A549 (cell line): ENCODE measurements at places on chromosomes 2 and 18.

DNA sequence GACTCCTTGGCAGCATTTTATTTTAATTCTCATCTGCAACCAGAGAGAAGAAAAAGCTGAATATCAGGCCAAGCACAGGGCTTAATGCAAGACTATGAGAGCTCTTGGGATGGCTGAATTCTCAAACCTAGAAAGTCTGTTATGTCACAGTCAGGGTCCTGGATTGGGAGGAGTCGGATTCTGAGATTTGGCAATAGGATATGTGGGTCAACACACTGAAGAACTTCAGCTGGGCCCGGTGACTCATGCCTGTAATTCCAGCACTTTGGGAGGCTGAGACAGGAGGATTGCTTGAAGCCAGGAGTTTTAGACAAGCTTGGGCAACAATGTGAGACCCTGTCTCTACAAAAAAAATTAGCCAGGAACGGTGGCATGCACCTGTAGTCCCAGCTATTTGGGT, 102.4 kb downstream of the COL3A1 start:
- DNase-seq: no peak

DNA sequence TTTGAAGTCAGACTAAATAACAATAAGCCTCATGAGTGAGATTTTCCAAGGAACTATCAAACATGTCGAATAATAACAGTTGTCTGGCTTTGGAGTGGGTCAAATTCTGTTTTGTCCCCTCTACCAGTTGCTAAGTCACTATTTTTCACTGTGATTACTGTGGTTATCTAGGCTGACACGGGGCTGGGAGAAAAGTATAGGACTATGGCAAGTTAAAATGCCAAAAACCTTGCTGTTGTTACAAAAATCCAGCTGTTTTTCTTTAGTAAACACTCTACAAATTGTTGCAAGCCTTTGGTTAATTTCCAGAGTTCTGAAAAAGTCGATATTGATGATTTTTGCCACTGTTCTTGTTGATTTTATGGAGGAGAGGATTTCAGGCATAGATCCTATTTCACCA, 1.5 kb downstream of the CFAP210 start:
- DNase-seq: no peak

GRCh38 chr2:42029639-42030199, 18.1 kb upstream of the PKDCC start:
- DNase-seq: no peak

DNA sequence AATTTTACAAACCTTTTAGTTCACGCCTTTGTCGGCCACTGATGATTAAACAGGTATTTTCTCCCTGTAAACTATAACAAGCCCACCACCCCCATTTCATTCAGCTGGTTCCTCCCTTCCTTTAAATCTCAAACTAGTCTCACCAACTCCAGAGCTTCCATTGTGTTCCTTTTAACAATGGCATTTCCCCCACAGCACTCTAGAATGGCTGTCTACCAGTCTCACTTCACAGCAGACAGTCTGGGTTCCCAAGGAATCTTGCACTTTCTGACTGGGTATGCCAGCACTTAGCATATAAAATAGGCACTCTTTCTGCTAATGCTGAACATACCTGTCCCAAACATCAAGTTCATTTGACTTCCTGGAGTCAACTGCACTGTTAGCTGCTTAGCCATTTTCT, 75.3 kb downstream of the CCDC93 start:
- no peak for DNase-seq

- no peak for DNase-seq
Measured at GRCh38 chr2:45723857-45724256, 72.4 kb downstream of the PRKCE start.

GRCh38 chr18:48847807-48848486, 102.8 kb downstream of the SMAD7 start:
- DNase-seq: no peak

DNA sequence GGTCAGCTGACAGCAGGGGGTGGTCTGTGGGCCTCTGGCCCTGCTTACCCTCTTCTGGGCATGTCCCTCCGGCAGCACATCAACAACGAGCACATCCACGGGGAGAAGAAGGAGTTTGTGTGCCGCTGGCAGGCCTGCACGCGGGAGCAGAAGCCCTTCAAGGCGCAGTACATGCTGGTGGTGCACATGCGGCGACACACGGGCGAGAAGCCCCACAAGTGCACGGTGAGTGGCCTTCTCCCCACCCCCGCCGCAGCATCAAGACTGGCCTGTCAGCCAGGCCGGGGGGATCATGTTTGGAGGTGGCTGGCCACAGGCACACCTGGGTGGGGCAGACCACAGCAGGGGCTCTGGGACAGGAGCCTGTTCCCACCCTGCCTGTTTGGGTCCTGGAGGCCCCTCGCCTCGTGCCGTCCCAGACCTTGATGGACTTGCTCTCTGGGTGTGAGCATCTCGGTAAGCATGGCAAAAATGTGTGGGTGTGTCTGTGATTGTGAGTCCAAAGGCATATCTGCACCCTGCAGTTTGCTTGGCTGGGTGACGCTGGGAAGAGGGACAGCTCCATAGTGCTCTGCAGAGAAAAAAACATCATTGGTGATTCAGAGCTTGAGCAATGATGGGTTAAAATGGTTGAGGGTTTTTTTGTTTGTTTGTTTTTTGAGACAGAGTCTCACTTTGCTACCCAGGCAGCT, 242.8 kb downstream of the GLI2 start:
- peak; percentile 74 for DNase-seq

- DNase-seq: no peak
Measured at GRCh38 chr2:120267348-120267747, 14.7 kb downstream of the RALB start.

DNA sequence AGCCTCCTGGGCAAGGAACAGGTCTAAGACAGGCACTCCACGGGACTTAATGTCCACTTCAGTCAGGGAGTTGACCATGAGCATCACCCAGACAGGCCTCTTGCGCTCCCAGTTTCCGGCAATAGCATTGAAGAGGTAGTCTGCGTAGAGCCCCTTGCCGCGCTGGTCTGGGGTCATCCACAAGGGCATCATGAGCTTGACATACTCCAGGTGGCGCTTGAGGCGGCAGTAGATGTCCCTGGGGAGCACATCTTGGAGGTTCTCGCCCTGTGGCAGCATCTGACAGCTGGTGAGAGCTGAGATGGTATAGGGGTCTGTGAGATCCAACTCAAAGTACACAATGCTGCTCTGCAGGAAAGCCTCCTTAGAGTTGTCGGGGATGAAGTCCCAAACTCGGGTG, 10.6 kb downstream of the TRABD2A start:
- no peak for DNase-seq

DNA sequence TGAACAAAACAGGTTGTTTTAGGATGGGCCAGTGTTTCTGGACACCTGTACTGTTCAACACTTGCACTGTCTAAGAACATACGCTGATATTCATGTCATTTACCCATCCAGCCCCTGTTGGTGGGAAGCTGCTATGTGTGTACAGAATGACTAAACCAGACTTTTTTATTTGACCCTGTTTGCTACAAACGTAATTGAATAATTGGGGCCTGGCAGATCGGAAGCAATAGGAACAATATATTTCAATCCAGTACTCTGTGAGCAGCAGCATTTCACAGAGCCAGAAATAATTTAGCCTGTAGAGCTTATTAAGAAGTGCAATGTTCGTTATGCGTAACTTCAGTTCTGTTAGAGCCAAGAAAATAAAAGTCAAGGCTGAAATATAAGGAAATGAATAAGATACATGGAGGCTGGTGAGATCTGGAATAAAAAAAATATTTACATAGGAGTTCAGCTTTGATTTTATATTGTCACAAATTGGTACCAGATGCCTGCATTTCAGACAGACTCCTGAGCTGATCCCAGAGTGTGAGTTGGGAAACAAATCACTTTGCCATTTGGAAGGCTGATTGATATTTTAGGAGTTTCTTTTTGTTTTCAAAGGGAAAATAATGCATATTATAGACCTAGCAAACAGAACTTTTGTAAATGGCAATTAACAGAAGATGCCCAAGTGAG, 19.7 kb downstream of the CABLES1 start:
- DNase-seq: no peak

DNA sequence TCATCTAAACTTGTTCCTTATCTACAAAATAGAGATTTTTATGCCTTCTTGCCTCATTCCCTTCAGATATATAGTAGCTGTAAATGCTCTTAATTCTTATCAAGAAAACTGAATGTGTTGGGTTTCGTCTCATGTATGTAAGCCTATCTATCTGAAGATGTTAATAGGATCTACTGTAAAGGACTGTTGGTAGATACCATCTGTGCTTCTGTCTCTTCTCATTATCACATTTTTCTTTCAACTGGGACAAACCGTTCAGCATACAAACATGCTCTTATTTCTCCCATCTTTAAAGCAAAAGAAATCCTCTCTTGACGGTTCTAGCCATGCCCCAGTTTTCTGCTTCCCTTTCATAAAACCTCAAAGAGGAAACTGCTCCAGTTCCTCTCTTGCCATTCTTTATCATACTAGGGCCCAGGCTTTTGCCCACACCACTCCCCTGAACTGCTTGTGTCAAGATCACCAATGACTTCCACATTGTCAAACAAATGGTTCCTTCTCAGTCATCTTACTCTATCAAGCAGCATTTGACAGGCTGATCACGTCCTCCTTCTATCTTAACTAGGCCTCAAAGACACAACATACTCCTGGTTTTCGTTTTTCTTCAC, 88.7 kb downstream of the ARHGEF33 start:
- DNase-seq: no peak

GRCh38 chr2:62143696-62144095, 52.2 kb upstream of the B3GNT2 start:
- DNase-seq: no peak

- DNase-seq: peak; percentile 58
Measured at GRCh38 chr2:219689676-219690628, 62.5 kb downstream of the SLC4A3 start.

DNA sequence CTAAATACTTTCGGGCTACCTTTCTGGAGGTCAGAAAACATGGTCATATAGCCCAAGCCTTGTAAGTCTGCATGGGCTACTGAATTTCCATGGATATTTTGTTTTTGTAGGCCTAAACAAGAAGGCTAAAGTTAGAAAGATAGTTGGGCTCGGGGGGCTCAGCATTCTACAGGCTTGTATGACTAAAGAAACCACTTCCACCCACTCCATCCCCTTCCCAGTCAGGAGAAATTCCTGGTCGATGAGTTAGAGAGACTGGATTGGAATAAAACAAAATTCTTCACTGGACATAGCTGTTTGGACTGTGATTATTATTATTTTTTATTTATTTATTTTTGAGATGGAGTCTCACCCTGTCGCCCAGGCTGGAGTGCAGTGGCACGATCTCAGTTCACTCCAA, 539.4 kb upstream of the TNP1 start:
- DNase-seq: no peak

- DNase-seq: no peak
Measured at GRCh38 chr2:241893265-241893664, 23.7 kb downstream of the RTP5 start.

GRCh38 chr18:76491473-76491775, 3.6 kb downstream of the ZNF516 start:
- DNase-seq: peak; percentile 53

DNA sequence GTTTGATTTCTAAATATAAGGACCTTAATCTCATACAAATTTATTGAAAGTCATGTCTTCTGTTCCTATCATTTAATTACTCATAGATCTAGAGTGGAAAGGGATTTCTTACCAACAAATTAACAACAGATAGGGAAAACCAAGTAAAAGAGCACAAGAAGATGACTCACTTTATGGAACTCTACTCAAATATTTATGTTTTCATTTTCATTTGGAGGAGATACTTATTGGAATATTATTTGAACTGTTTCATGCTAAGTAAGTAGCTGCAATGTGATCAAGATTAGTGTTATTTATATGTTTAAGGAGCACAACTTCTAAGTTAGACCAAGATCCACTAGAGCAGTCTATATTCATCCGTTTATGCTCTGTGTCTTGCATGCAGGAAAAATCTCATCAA, 1.3 kb downstream of the NT5C1B start:
- DNase-seq: no peak

GRCh38 chr2:109256921-109257320, 127.9 kb downstream of the SH3RF3 start:
- no peak for DNase-seq

GRCh38 chr2:240042740-240043139, 10.6 kb downstream of the OR6B3 start:
- DNase-seq: no peak

GRCh38 chr2:6793371-6793770, 72.3 kb downstream of the CMPK2 start:
- peak; percentile 11 for DNase-seq

DNA sequence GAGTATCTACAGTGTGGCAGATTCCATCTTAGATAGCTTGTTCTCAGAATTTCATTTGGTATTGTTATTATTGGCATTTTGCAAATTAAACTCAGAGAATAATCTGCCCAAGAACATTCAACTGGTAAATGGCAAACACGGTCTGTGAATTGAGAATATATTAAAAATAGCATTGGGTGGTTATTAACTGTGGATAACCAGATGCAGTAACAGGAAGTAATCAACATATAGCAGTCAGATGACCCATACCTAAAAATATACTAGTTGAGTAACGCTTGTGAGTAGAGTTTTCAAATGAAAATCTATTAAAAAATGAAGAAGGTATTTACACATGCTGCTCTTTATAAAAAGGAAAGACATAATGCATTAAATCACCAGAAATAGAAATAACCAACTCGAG, 129.5 kb downstream of the ZNF804A start:
- DNase-seq: no peak

GRCh38 chr18:58800582-58800981, 64.1 kb upstream of the ZNF532 start:
- no peak for DNase-seq

DNA sequence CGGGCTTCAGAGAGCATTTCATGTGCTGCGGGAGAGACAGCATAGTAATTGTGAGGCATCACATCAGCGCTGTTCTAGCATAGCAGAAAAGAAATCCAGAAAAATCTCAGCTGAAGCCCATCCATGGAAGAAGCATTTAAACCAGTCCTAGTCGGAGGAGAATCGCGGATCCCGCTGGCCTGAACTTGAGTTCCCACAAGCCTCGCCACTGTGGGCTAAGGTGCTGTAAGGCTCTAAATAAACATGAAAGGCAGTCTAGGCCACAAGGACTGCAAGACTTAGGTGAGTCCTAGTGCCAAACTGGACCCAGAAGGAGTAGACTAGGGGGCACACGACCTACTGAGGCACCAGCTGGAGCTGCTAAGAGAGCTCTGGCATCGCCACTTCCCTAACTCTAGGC, 1225.3 kb upstream of the CHAC2 start:
- DNase-seq: no peak

DNA sequence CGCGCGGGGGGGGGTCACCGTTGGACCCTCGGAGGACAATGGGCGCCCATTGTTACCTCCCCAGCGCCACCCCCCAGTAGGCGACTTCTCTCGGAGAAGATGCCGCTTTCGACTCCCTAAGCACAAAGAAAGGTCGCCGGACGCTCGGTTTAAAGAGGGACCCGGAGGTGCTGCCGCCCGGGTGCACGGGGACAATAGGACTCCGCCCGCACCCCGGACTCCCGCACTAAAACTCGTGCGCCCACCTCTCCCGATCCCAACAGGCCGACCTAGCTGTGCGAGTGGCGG, 318 bp upstream of the CDC42EP3 start:
- no peak for DNase-seq
